AG20443 (cell line): ENCODE measurements at places on chromosomes 4 and X.

- no peak for DNase-seq
Observed at GRCh38 chr4:7686070-7686870, 251.5 kb upstream of the PSAPL1 start.

DNA sequence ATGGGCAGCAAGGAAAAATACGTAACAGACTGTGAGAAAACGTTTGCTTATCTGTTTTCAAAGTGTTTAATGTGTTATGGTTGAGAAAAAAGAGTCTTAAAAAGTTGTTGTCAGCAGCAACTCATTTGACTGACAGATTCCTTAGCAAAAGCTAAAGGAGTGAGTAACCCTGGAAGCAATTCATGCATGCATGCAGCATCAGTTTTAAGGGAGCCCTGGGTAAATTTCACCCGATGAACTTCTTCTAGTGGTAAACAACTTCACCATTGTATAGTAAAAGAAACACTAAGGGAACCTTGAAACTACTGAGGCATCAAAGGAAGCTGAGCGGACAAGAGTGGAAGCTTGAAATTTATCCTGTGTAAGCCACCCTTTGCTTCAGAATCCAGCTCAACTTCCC lies 583.2 kb upstream of the INTU start:
- no peak for DNase-seq

- no peak for DNase-seq
Observed at GRCh38 chrX:128759745-128760144, 707.5 kb upstream of the ACTRT1 start.

DNA sequence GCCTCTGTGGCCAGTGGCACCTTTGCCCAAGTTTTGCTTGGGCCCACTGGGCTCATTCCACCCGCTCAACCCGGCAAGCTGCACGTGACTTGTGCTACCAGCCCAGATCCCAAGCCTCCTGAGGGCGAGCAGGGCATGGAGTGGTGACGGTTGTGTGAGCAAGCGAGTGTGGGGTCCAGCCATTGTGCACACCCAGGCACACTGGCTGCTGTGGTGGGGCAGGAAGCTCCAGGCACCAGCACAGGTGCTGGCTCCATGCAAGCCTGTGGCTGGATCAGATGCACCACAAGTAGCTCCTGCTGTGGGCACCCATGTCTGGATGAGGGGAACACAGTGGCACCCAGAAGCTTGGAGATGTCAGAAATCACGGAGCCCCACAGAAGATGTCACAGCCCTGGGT lies 557.0 kb upstream of the GNPDA2 start:
- no peak for DNase-seq

DNA sequence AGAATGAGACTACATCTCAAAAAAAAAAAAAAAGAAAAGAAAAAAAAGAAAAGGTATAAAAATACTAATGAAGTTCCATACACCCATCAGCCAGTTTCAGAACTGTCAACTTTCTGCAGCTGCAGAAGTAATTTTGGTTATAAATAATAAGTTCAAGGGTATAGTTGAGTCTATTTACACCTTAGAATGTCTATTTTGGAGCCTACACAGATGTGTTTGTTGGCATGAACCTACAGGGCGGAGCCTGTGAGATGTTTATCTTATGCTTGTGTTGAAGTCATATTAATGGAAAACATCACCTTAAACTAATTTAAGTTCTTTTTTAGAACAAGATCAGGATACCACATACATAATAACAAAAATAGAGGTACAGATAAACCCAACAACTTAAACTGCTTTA lies 85.8 kb downstream of the RAPGEF2 start:
- DNase-seq, result no peak

- DNase-seq, result no peak
Observed at GRCh38 chr4:40890199-40890598, 140.4 kb downstream of the NSUN7 start.

DNA sequence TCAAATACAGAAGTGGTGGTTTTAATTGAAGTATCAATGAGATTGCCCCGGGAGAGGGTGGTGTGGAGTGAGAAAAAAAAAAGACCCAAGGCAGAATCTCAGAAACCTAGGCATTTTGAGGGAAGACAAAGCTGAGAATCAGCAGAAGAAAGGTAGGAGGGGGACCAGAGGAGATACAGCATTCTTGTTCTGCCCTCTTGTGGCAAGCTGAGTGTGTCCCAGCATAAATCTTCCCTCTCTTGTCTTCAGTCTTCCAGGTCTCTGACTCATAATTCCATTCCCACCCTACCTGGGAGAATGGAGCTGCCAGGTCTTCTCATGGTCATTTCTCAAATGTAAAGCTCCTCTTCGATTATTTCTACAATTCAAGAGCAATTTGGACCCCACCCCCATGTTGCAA lies 32.7 kb upstream of the MAGED1 start:
- DNase-seq, result peak; percentile 48

DNA sequence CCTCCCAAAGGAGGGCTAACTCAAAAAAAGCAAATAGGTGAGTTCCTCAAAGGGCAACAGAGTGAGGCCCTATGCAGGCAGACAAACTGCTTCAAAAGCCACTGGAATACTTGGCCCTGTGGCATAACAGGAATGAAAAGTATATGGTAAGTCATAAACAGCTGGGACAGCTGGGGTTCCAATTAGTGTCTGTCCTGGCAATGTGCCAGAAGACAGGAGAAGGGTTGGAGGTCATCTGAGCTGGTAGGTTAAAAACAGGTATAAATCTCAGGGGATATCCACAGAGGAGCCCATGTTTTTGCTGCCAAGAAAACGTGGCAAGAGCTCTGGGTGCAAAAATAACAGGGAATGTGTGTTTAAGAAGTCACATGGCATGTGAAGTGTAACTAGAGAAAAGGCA lies 111.6 kb downstream of the APOOL start:
- no peak for DNase-seq

DNA sequence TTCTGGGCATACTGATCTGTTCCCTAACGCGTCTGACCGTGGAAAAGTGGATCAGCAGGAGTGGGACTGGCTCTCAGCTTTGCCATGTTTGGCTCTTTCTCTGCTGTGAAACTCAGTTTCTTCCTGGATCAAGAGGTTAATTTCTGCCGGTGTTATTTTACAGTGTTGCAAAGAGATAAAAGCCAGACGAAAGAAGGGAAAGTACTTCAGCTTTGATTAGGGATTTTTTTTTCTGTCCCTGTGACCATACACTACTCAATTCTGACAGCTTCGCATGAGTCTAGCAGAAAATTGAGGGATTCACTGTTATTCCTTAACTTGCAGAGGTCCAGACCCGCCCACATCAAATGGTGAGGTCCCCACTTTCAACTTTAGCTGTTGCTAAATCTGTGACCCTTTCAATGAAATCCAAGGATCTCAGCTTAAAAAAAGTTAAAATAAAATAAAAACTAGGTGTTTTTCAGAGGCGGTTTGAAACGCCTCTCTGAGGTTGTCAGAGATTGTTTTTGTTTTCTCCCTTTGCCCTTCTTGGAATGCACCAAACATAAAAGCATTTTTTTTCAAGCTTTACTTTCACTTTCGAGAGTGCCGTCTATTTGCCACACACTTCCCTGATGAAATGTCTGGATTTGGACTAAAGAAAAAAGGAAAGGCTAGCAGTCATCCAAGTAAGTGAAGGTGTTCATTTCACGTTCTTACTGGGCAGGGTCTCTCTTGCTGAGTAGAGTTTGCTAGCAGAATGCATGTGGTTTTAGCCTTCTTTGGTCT lies at the start of gene TLR3:
TSS of gene TLR3 (plus strand) at position 576 of the 768 bp plus-strand sequence. CDS start 7,464 bp downstream, outside the sequence.
- peak; percentile 25 for DNase-seq

DNA sequence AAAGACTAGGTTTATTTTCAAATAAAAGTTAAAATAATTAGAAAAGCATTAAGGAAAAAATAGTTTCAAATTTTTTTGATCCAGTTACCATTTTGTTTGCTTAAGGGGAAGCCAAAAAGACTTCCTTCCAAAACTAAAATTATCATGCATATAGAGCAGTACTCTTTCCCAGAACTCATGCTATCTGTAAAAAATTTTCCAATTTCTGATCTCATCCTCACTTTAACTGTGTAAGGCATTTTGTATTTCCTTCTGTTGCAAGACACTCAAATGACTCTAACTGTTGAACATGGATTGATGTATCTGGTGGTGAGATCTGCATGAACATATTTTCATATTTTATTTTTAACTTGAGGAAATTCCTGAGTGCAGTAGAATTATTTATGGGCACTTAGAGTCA lies 150.1 kb downstream of the ADAM29 start:
- DNase-seq, result no peak

GRCh38 chr4:181502611-181503010 lies 740.6 kb upstream of the TENM3 start:
- DNase-seq, result no peak

- DNase-seq, result no peak
Observed at GRCh38 chr4:87317527-87317926, 5.2 kb downstream of the HSD17B13 start.

- DNase-seq, result peak; percentile 11
Observed at GRCh38 chr4:106062452-106062875, 167.2 kb downstream of the NPNT start.

DNA sequence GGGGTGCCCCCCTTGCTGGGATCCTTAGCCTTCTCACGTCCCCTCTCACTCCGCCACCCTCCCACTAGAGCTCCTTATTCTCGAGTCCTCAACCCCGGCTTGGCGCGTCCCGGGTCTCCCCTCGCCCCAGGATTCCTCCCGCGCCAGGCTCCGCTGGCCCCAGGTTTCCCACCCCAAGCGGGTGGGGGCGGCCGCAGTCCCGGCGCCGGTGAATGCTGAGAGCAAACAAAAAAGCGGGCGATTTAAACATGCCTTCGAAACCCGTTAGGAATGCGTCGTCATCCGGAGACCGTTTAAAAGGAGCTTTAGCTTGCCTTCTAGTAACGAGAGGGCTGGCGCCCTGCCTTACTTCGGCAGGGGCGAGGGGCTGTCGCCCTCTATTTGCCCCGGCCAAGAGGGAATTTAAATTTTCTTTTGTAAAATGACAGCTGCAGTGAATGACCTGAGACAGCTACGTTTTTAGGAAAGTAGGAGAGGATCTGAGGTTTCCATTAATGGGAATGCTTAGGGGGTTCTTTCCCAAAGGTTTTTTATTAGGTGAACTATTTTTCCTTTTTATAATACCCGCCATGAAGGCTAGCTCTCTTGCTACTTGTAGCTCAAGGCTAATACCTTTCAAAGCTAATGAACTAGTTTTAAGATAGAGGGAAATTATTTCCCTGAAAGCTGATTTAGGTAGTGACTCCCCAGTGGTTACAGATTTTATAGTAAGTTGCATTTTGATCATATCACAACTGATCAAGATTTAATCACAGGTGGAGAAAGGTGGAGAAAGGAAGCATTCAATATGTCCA lies 3.1 kb downstream of the JADE1 start:
- peak; percentile 73 for DNase-seq
